ENCODE measurements at places on chromosomes 5 and 9.

DNA sequence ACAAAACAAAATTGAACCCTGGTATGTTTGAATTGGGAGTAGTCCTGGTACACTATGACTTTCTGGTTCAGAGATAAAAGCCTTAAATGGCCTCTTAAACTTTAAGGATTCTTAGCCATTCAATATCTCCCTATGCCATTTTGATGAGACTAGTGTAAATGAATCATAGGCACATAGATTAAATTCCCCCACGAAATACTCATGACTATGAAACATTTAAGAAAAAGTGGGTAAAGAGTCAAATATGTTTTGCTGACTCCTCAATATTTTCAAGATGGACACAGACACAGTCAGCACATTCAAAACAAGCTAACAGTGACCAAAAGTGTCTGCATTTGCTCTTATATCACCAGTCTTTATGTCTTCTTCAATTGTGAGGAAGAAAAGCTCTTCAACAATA is 278.3 kb downstream of the PDE4D start:
- DNase-seq, result no peak

DNA sequence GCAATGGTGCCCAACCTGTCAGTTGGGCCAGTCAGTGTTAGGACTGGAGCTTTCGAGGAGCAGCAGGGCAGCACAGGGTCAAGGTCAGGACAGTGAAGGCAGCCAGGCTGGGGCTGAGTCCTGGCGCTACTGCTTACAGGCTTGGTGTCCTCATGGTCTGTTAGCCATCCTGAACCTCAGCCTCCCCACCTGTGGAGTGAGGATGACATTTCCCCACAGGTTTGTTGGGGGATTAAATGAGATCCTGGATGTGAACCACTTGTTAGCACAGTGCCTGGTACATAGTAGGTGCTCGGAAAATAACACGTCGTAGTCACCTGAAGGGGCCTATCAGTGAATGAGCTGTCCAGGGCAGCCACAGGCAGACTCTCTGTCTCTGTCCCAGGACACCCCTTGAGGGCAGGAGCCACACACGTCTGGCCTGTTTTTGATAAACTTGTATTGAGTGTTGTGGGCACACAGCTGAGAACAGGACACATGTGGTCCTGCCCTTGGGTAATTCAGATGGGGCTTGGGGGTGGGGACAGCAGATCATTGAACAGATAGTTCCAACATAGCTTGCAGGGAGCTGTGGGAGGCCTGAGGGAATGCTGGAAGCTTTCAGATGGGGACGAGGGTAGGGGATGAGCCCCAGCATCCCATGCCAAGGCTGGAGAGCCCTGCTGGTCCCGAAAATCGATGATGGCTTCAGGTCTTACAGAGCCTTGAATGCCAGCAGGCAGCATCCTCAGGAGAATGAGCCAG is 69.3 kb downstream of the AMBP start:
- no peak for DNase-seq

- no peak for DNase-seq
These were observed 992 bp downstream of the SETD9 start for GRCh38 chr5:56910210-56910965.

GRCh38 chr9:89873801-89874200 is 269.0 kb downstream of the GADD45G start:
- DNase-seq, result no peak

- DNase-seq, result no peak
These were observed 551.0 kb downstream of the KIF4B start for GRCh38 chr5:155564541-155564940.
